ENCODE measurements at places on chromosomes 3 and 15.

- no peak for DNase-seq
These were observed 60.1 kb upstream of the SPRED1 start for GRCh38 chr15:38192496-38192895.

GRCh38 chr3:13191016-13191415 lies 117.8 kb upstream of the IQSEC1 start:
- no peak for DNase-seq

GRCh38 chr3:50657816-50658215 lies 16.9 kb upstream of the DOCK3 start:
- DNase-seq, result no peak

GRCh38 chr3:180417241-180417640 lies 184.7 kb upstream of the TTC14 start:
- DNase-seq, result no peak

- DNase-seq, result no peak
These were observed 10.0 kb downstream of the ATP13A3 start for GRCh38 chr3:194476784-194477183.

GRCh38 chr3:141499284-141499683 lies 12.5 kb downstream of the RASA2 start:
- no peak for DNase-seq

GRCh38 chr3:197523526-197523925 lies 32.2 kb downstream of the BDH1 start:
- no peak for DNase-seq

- DNase-seq, result peak; percentile 77
These were observed 36.3 kb upstream of the PLA2G4E start for GRCh38 chr15:42056934-42057798.

DNA sequence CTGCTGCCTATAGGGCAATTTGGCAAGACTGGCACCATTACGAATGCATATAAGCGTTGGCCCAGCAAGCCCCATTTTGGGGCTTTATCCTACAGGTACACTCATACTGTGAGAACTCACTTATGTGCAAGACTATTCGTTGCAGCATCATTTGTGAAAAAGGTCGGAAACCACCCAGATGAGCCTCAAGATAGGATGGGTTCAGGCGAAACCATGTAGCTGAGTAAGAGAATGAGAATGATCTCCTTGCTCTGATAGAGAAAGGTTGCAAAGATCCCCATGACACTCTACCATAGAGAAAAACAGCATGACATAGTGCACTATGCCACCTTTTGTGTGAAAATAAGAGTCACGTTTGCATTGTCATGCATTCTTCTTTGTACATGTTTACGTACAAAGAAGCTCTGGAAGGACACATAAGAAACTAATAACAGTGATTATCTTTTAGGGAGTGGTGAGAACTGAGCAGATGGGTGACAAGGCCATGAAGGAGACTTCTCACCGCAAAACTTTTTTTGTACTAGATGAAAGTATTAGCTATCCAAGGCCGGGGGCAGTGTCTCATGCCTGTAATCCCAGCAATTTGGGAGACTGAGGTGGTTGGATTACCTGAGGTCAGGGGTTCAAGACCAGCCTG lies 50.0 kb downstream of the RHCG start:
- DNase-seq, result no peak

- no peak for DNase-seq
These were observed at the start of gene CYP1A1 for GRCh38 chr15:74725225-74725774. Gene CYP1A1, minus strand, starts transcription at chr15:74725528. Its CDS starts 2,431 bp downstream, at chr15:74723097.
